ENCODE measurements at places on chromosomes 13 and 19.
A peak's percentile ranks its signal among the peaks of the same experiment; 100 is the strongest.

DNA sequence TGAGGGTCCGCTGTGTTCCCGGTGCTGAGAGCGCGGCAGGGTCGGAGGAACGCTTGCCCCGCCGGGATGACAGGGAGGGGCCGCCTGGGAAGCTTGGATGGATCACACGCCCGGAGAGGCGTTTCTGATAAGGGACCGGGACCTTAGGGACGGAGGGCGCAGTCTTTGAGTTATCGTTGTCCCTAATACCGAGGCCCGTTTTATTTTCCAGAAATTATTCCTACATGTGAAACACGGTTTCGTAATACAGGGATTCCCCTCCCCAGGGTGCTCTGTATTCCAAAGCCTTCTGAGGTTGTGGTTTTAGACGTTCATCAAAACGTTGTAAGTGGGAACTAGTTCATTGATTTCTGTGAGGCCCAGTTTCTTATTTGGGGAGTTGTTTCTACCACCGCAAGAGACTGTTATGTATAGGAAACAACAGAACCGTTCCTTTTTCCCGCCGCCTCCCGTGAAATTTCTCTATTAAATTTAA is 752 bp downstream of the PDCD5 start:
- no peak for DNase-seq

GRCh38 chr19:48990400-48990799 is 2.7 kb downstream of the GYS1 start:
- DNase-seq, result no peak

GRCh38 chr19:10335352-10335985 is 2.1 kb upstream of the RAVER1 start:
- DNase-seq, result no peak

DNA sequence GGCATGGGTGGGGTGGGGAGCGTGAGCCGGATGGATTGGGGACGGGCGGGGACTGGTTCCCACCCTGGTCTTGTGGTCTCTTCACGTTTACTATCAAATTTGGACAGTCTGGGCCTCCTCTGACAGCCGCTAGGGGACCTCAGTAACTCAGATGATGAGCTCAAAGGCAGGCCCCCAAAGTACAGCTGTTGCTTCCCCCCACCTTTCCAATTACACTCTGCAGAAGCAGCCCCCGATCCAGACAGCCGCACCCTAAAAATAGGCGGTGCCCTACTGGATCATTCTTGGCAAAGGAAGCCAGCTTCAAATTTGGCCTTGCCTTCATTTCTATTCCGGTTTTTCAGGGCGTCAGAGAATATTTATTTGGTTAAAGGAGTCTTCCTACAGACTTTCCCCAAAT is 1.9 kb upstream of the FOXO1 start:
- DNase-seq, result peak; percentile 55

DNA sequence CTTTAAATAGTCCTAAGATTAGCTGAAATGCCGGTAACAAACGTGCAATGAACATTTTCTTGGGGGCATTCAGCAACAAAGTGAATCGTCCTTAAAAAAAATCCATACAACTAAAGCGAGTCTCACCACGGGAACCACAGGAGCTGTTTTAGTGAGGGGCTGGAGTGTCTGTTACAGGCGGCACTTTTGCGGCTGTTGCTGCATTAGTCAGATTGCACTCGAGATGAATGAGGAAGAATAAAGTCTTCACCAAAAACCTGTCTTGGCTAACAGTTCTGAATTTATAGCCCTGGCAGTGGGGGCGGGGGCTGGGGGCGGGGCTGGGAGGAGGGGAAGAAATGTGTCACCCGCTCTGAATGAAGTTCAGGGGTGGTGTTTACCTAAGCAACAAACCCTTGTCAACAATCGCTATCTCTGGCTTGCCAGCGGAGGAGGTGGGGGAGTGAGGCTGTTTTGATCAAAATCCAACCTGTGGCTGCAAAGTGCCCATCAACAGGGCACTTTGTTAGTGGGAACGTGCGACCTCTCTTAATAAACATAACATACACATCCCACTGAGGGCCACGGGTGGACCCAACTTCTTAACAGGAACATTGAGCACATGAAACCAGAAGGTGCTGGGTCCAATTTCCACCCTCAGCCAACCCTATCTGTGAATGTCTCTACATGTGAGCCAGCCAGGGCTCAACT is 44.5 kb downstream of the RFX2 start:
- peak; percentile 58 for DNase-seq

- no peak for DNase-seq
These were observed 29.0 kb downstream of the CAPS start for GRCh38 chr19:5943045-5943444.

DNA sequence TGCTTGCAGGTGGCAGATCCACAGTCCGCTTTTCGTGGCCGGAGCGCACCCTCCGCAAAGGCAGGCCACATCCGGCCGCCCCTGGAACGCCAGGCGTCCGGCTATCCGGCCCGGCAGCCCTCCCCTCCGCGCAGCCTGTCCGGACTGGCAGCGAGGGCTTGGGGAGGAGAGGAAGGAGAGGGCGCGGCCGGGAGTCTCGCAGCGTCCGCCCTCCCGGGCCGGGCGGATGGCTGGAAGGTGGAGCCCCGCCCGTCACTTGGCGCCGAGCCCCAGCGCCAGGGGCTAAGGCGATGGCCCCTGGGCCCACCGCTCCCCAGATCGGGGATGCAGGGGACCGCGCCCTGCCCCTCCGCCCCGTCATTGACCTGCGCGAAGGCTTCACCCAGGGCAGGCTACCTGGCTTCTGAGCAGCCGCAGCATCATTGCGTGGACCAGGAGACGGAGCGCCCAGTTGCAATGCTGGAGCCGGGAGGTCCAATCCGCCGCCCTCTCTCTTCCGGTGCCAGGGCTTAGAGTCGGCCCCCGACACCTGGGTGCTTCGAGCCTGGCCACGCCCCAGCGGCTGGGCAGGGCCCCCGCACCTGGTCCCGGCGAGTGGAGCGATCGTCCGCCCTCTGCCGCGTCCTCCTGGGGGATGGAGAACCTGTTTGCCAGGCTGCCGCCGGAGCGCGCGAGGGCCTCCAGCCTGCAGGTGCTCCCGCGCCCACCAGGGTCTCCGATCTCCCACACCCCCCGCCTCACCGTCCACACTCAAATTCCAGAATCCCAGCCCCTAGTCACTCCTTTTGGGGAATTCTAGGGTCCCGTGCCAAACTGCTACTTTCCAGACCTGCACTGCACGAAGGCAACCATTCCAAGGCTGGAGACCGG is at the start of gene FUT1:
FUT1 (minus strand) TSS at position 146 of the 870 bp plus-strand sequence. CDS start 1,360 bp downstream, outside the sequence.
- DNase-seq, result no peak

GRCh38 chr19:39032063-39032918 is at the start of gene FBXO27:
Gene FBXO27 (minus strand): TSS chr19:39032549. CDS start chr19:39032227, 322 bp downstream.
- DNase-seq, result no peak

GRCh38 chr19:18170714-18171255 is 2.8 kb upstream of the IFI30 start:
- no peak for DNase-seq

GRCh38 chr19:6126335-6126974 is 9.0 kb upstream of the ACSBG2 start:
- DNase-seq, result no peak

DNA sequence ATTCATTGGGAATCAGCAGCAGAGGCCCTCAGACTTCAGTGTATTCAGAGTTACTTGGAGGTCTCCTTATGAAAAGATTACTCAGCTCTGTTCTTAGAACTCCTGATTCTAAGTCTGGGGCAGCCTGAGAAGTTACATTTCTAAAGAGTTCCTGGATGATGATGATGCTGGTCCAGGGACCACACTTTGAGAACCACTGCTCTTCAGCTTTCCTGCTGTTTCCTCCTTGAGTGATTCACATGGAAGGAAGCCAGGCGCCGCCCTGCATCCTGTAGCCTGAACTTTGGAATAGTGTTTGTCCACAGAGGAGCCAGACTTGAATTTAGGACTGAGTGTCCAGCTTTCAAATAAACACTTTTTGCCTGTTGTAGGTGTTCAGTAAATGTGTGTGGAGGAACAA is 2.9 kb downstream of the CEBPG start:
- no peak for DNase-seq

GRCh38 chr13:48110132-48110868 is 15.4 kb upstream of the MED4 start:
- no peak for DNase-seq

GRCh38 chr19:15820646-15821045 is 5.2 kb upstream of the OR10H1 start:
- no peak for DNase-seq

GRCh38 chr19:35253316-35254286 is 4.8 kb downstream of the LSR start:
- no peak for DNase-seq

DNA sequence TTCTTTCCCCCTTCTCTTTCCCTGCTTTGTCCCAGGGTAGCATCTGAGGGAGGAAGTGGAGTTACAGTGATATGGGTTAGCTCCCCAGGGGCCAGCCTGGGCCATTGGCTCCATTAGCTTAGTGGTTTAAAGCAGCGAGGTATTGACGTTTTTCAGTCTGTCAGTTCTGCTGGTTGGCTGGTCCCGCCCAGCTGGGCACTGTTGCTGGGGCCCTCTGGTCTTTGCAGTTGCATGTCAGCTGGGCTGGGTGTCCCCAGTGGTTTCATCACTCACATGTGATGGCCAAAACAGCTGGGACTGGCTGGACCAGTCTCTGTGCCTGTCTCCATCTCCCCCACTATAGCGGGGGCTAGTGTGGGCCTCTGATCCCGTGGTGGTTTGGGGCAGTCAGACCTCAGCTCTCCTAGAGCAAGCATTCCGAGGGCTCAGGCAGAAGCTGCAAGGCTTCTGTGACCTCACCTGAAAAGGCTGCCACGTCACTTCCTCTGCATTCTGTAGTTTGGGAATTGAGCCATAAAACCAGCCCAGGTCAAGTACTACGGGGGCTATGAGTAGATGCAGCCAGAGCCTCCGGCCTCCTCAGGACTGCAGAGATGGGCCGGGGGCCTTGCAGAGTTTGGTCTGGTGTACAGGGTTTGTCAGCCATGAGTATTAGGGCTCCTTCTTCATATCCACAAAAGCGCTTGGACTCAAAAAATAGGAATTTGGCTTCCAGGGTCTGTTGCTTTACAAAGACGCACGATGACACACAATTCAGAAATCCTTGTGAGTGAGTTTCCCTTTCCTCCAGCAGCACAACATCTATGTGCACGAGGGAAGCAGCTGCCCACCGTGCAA is 30.0 kb downstream of the TSSK6 start:
- no peak for DNase-seq

GRCh38 chr13:53405616-53406015 is 377.0 kb downstream of the OLFM4 start:
- DNase-seq, result no peak

GRCh38 chr13:77729502-77730221 is 32.2 kb downstream of the SLAIN1 start:
- no peak for DNase-seq

DNA sequence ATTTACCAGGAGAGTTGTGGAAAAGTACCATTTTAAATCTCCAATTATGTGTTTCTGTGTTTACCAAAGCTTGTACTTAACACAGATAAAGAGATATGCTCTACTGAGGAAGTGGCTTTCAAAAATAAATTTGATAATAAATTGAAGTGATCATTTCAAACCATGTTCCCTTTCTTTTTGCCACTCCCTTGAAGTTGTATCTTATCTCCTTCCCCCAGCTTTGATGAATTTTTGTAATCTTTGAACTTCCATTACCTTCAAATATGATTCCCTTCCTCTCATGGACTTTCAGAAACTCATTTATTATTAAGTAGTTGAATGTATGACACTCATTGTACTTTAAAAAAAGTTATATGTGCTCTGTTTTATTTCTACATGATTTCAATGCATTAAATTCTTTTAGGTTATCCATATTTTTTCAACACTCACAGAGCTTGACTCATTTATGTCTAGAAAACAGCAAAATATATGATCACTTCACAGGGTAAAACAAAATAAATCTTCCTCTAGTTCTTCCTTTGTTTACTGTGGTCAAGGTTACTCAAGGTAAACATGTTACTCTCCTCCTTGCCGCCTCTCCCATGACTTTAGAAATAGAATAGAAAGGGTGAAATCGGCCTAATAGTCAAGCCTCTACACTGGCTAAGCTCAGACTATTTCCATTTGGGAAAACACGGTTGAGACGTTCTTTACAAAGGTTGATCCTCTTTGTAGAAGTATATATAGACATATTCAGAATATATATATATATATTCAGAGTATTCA is 251.2 kb upstream of the SPRY2 start:
- DNase-seq, result no peak

DNA sequence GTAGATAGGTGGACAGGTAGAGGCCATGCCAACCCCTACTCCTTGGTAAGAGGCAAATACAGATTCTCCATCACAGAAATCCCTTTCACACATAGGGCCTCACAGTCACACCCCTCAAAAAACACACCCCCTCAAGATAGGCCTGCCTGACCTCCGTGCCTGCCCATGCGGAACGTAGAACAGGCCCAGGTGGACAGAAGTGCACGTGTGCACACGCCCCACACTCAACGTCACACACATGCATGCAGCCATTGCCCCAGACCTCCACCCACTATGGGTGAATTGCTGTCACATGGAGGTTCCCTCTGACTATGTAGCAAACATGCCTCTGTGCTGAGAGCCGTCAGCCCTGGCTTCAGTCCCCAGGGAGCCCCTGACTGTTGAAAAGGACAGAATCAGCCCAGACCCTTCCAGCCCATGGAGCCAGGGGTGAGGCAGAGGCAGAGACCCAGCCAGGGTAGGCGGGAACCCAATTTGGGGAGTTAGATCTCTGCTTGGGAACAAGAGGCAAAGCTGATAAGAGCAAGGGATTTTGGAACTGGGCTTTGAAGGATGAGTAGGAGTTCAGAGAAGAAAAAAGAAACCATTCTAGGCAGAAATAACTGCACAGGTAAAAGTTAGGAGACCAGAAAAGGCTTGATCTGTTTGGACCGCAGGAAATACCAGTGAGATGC is 3.1 kb downstream of the ANKRD24 start:
- DNase-seq, result no peak

GRCh38 chr13:74280093-74280794 is 146.0 kb upstream of the KLF12 start:
- no peak for DNase-seq

DNA sequence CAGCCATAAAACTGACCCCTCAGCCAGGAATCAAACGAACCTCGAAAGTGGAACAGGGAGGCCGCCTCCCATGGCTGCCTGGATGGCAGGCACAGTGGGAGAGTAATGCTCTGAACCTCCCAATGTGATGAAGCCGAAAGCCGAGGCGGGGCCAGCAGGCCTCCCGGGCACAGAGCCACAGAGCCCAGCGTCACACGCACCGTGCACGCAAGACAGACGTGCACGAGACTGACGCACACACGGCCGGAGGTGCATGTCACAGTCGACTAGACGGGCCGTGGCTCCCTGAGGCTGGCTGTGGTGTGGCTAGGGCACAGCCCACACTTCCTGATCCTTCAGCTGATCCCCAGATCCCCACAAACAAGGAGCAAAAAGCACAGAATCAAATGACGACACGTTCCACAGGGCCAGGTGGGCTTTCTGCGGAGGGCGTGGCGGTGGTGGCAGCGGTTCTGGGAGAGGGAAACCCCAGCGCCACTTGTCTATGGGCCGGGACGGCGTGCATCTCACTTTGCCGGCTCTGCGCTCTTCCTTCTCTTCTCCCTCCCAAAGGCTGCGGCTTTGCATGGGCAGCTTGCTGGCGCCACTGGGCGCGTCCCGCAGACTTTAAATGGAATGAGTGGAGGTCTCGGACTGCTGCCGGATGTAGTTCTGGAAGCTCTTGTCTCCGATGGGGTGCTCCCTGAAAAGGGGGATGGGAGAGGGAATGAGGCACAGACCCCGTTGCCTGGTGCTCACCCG is 5.0 kb upstream of the C13orf46 start:
- DNase-seq, result no peak

GRCh38 chr13:65488606-65489005 is 1741.5 kb downstream of the PCDH9 start:
- DNase-seq, result no peak

All from activated CD8-positive, alpha-beta memory T cell treated with anti-CD3 and anti-CD28 coated beads, Interleukin-2, amount 50 U/mL, for 4 hours (primary cell).